Kidney glomerular epithelial cell (primary cell): ENCODE measurements at places on chromosomes 5 and 9.

GRCh38 chr9:108166519-108166918, 677.0 kb upstream of the KLF4 start:
- DNase-seq = no peak

GRCh38 chr5:39523821-39524220, 99.0 kb upstream of the DAB2 start:
- peak; percentile 13 for DNase-seq

DNA sequence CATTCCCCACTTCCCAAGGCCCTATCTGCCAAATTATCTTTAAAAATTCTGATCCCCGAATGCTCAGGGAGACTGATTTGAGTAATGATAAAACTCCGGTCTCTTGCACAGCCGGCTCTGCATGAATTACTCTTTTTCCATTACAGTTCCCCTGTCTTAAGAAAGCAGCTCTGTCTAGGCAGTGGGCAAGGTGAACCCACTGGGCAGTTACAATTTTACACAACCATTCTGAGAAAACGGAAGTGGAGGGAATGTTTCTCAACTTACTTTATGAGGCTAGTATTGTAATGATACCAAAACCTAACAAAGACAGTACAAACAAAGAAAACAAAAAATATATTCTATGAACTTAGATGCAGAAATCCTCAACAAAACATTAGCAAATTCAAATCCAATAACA, 100.0 kb downstream of the MCTP1 start:
- DNase-seq = no peak

- DNase-seq = peak; percentile 14
These were observed 46.8 kb downstream of the ITGA2 start for GRCh38 chr5:53035868-53036381.

- DNase-seq = no peak
These were observed 61.4 kb downstream of the CERT1 start for GRCh38 chr5:75450069-75450468.

- peak; percentile 80 for DNase-seq
These were observed 8.8 kb downstream of the TENT2 start for GRCh38 chr5:79621056-79621455.

GRCh38 chr9:89781838-89782540, 177.2 kb downstream of the GADD45G start:
- no peak for DNase-seq

DNA sequence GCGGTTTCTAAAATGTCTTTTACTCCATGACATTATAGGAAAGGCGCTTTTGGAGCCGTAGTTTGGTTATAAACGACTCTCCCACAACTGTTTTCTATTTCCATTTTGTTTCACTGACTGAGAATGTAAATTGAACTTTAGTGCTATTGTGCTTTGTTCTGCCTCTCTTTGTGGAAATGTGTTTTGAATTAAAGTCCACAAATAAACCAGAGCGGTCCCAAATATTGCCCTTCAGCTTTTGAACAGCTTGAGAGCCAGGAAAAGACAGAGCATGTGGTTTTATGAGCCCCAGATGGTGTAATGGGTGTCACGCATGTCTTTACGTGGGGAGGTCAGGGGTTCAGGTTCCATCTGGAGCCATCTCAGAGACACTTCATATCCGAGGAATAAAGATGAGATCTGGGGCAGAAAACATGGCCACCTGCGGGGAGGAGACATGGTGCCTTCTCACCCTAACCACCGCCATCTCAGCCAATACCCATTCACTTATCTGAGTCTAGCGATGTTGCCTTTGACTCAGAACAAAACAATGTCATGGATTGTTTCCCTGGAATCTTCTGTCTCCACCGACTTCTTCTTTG, 42.5 kb upstream of the ROR2 start:
- no peak for DNase-seq

- DNase-seq = no peak
These were observed 81.5 kb downstream of the SHB start for GRCh38 chr9:37987467-37987981.

- DNase-seq = no peak
These were observed 603.7 kb downstream of the RAB3C start for GRCh38 chr5:59186623-59187022.

- no peak for DNase-seq
These were observed 12.9 kb downstream of the CCT5 start for GRCh38 chr5:10262995-10263394.

DNA sequence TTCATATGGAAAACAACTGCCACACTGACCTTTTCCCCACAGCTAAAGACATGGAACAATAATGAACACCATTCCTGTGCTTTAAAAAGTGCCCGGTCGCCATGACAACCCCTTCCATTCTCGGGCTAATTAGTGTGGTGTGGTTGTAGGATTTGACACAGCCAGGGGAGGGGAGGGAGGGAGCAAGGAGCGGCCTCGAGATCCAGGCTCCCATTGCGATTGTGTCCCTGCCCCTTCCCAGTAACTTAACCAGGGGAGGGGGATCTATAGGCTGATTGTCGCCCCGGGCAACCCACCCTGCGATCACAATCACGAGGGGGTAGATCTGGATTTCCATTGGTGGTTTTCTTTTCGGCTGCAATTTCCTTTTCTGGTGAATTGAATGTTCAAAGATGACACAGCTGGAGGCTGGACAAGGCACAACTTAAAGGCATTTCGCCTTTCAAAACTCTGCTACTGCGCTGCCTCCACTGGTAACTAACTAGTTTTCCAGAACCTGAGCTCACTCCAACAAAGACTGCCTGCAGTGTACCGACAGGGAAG, 96.7 kb upstream of the RETREG1 start:
- DNase-seq = no peak

GRCh38 chr9:130779153-130779855, 55.8 kb upstream of the ABL1 start:
- DNase-seq = no peak
